ENCODE measurements at places on chromosomes 1 and 21.

DNA sequence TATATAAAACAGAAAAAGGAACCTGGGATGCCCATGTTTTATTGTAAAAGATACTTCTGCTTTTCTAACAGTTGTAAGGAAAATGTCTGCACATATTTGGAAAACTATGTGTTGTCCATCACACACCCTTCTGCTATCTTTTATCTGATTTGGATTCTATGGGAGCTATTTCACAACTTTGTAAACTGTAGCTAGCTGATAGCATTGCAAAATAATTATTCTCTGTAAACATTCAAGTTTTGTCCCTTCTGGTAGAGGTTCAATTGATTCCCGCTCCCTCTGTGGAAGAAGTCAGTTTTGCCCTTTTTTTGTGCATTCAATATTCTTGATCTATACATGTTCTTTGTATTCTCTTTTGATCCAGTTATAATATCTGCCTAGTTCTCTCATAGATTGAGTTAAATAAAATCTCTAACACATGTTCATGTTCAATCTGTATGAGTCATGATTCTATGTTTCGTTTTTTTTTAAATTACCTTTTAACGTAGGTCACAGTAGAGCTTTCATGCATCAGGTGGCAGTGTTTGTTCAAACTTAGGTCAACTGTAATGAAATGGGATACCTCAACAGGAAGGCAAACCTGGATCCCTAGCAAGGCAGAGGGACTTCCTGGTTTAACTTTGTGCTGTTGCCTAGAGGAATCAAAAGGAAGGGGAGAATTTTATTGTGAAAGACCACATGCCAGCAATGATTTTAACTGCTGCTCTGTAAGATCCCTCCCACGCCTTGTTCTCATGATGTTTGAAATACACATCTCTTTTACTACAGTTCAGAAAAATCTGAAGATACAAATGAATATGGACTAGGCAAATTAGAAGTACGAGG is 26.0 kb upstream of the BCL9 start:
- no peak for DNase-seq

DNA sequence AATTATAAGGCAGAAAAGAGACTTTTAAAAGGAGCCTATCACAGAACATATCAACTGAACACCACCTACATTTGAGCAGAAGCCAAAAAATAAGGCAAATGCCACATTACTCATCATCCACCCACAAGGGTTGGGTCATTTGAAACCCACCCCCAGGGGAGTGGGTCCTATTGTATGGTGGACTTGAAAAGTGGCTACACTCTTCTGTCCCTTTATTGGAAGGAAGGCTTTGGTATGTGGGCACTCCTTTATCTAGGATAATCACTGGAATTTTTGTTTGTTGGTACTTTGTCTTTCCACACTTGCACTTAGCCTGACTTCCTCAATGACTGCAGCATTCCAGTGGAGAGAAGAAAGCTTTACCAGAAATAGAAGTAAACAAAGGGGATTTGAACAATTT is 157.2 kb upstream of the COL11A1 start:
- no peak for DNase-seq

DNA sequence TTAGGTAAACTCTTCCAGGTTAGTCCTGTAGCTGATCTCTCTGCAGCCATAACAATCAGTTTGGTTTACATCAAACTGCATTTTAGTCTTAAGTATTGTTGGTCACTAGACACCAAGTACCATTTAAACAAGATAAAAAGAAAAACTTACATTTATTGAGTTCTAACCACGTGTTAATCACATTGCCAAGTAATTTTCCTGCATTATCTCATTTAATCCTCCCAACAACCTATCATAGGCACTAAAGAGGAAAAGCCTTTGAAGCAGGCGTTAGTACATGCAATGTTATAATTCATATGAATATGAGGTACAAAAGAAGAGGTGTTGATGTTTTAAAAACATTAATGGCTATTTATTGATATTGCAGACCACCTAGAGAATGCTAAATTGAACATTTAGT is 9.0 kb downstream of the DR1 start:
- DNase-seq = no peak

- DNase-seq = no peak
These were observed 118.5 kb downstream of the MRPS6 start for GRCh38 chr21:34191876-34192275.

- no peak for DNase-seq
These were observed 37.8 kb downstream of the FUBP1 start for GRCh38 chr1:77940921-77941570.

- DNase-seq = no peak
These were observed 41.4 kb downstream of the RABGAP1L start for GRCh38 chr1:174200746-174201145.

DNA sequence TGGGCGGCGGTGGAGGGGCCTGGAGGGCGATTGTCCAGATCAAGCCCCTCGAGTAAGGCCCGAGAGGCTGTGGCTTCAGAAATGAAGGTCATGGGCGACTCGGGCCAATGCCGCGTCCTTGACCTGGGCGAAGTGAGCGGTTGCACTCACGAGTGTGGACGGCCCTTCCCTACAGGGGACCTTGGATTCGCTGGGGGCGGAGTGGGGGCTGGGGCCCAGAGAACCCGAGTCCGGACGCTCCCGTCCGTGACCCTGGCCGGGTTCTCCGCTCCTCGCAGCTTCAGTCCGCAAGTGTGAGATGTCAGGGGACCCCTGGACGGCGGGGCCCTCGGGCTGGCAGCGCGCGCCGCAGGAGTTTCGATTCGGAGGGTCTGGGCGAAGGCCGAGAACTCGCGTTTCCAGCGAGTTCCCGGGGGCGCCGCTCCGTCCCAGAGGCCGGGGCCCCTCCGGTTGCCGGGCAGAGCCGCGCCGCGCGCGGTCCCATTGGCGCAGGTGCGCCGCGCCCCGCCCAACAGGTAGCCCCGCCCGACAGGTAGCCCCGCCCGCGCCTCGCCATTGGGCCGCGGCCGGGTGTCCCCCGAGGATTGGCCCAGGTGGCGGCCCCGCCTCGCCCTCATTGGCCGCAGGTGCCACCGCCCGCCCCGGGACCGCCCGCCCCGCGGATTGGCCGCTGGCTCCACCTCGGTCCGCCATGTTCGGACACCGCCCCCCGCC is at the start of gene PRKCZ:
PRKCZ (plus strand) TSS at position 694 of the 714 bp plus-strand sequence. CDS start 220 bp downstream, outside the sequence.
- DNase-seq = peak; percentile 92

- peak; percentile 32 for DNase-seq
These were observed 43.5 kb downstream of the CHIA start for GRCh38 chr1:111334169-111334568.

DNA sequence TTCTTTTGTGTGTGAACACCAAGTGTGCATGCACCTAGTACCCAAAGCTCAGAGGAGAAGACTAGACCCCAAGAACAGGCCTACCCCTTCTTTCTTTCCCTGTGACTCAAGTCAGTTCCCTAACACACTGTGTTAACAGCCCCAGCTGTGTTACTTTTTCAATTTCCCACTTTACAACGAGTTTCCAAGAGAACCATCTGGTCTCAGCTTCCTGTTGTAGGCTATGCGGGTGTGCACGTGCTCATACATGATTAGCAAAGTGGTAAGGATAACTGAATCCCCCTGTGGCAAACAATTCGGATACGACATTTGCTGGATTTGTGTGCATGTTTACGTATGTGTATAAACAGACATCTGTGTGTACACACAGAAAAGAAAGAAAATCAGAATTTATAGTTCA is 17.9 kb downstream of the IFNAR2 start:
- DNase-seq = no peak

- DNase-seq = no peak
These were observed 14.5 kb downstream of the AXDND1 start for GRCh38 chr1:179380299-179380698.

DNA sequence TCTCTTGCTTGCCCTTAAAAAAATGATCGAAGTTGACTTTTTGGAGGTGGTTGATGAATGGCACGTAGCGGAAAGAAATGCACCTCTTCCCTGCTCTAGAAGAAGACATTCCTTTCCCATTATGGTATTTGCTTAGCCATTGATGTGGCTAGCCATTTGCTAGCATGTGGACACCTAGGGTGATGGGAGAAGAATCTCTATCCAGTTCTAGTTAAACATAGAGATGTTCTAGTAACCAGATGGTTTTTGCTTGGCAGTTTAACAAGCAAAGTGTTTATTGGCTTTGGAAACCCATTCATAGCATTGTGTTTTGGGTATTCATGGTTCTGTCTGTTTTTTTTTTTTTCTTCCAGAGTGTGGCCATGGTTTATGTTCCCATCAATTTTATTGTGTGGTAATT is 78.9 kb downstream of the KCNJ6 start:
- DNase-seq = no peak

DNA sequence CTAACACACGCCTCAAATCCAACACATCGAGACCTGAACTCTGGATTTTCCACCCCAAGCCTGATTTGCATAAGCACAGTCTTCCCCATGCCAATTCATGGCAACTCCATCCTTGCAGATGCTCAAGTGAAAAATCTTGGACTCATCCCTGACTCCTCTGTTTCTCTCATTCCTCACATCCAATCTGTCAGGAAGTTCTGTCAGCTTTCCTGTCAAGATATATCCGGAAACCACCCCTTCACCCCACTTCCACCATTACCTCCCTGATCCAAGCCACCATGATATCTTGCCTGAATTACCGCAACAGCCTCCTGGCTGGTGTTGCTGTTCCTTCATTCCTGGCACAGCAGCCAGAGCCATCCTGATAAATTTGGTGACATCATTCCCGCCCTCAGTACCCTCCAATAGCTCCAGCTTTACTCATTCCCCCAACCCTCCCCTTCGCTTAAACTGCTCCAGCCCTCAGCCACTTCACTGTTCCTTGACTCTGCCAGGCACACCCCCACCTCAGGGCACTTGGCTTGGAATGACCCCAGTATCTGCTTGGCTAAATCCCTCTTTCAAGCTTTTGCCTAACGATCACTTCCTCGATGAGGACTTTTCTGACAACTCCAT is 17.4 kb downstream of the TCEA3 start:
- DNase-seq = no peak

DNA sequence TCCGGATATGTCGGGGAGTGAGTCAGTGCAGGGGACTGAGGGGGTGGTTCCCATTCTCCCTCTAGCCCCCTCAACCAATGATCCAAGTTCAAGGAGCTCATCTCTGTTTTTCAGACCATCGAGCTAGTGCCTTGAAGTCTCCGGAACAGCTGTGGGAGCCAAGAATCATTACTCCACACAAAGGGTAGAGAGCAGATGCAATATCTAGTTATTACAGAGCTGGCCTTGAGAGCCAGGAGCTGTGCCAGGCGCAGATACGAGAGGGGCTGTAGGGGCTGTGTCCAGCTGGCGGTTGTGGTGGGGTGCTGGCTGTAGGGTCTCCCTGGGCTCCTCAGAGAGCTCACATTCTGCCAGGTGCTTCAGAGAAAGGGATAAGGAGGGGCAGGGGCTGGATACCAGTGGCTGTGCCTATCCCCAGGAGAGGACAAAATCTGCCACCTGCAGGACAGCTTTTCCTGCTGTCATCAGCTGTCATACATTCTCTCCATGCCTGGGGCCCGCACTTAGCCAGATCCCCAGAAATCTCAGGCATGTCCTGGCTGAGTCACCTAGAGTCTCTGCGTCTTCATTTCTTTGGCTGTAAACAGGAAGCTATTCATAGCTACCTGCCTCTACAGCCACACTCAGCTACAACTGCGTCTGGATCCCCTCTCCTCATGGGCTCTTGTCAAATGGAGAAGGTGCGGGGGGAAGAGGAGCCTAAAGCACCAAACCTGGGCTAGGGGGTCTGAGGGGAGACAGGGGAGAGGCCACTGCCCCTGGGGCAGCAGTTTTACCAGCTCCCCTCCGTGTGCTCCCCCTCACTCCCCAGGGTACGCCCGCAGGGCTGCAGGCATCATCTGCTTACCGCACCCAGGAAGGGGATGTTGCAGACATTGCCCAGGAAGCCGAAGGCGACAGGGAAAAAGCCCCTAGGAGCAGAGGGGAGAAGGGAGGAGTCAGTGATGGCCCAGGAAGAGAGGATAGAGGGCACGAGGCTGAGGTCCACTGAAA is 2.4 kb upstream of the KISS1 start:
- DNase-seq = no peak

DNA sequence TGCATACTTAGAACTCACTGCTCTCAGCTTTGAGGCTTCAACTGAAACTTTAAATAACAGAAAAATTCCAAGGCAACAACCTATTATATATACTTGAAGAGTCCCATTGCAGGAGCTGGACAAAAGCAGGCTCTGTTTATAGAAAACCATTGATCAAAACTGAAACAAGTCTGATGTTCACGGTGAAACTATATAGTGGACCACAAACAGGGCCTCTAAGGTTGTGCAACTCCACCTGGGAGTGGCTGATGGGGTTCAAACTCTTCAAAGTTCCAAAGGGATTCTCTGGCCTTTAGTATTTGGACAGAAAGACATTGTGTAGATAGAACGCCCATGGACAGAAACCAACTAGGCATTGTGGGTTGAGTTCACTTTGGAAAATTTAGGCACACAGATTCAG is 140.3 kb downstream of the ZC3H11B start:
- no peak for DNase-seq

- DNase-seq = no peak
These were observed 464.5 kb downstream of the USP25 start for GRCh38 chr21:16194095-16194787.

DNA sequence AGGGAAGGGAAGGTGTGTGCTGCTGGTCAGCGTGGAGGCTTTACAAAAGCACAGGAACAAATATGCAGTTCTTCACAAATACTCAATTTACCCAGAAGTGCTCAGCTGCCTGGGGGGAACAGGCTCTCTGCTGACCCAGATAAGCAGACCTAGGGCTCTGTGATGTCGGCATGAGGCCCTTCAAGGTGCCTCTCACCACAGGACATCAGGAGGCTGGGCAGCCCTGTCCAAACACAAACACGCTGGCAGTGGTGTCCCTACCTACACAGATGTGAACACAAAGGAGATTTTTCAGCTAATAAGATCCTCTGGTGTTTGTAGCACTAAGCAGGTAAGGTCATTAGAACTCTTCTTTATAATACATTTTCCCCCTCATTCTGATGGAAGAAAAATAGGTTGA is 243.0 kb upstream of the PROX1 start:
- no peak for DNase-seq

GRCh38 chr1:6581561-6582305 is 1.9 kb downstream of the ZBTB48 start:
- DNase-seq = no peak

DNA sequence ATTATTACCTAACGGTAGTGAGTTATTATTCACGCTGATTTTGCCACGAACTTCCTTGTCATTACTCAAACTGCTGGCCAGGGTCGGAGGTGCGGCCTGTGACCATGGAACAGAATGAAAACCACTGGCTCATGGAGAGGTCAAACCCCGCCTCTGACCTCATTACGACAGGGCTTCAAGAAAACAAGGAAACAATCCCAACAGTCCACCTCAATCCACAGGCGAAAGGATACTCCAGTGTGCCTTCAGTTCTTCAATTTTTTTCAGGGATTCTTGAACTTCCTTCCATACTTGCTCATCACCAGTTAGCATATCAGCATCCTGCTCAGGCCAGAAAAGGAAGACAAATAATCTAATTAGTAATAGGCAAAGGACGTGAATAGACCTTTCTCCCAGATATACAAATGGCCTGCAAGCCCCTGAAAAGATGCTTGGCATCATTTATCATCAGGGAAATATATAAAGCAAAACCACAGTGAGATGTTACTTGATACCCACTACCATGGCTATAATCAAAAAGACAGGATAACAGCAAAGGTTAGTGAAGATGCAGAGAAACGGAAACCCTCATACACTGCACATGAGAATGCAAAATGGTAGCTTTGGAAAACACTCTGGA is 643.4 kb downstream of the SMYD3 start:
- DNase-seq = no peak

GRCh38 chr1:202578001-202578504 is 132.2 kb downstream of the SYT2 start:
- no peak for DNase-seq

Data from activated T-cell treated with anti-CD3 and anti-CD28 coated beads for 24 hours (primary cell).